ENCODE measurements at places on chromosomes 11 and 22.

- DNase-seq = no peak
Observed at GRCh38 chr22:42171417-42171816, 40.8 kb upstream of the CYP2D6 start.

- DNase-seq = no peak
Observed at GRCh38 chr11:638631-639331, 1.7 kb downstream of the DRD4 start.

- DNase-seq = no peak
Observed at GRCh38 chr11:33211153-33211552, 46.0 kb upstream of the HIPK3 start.

GRCh38 chr22:29641042-29641699, 37.7 kb downstream of the NF2 start:
- no peak for DNase-seq

DNA sequence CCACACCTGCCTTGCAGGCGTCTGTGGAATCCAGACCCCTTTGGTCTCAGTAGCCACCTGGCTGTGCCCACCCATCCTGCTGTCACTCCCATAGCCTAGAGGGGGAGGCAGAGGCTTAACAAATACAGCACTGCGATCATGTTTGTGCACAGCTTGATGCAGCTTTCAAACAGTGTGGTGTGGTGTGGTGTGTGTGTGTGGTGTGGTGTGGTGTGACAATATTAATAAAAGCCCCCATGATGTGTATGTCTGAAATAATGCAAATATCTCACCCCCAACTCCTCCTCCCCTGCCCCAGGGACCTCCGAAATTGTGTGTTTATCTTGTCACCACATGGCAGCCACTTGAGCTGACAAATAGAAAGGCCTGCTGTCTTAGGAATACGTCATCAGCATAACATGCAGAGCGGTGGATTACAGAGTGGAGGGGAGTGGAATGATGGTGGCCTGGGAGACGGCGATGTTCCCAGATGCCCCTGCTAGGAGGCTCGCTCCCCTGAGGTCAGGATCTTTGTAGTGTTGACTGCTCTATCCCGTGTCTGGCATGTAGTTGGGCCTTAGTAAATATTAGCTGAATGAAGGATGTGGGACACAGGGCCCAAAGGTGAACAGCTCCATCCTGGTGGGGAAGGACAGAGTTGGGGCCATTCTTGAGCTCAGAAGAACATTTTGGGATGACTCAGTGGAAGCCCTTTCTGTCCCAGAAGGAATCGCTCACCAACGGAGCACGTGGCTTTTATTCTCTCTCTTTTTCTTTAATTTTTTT, 2.8 kb downstream of the PDXP start:
- DNase-seq = peak; percentile 38

GRCh38 chr11:20160425-20161229, at the start of gene DBX1:
Gene DBX1, minus strand, starts transcription at chr11:20160475. Its CDS starts 151 bp downstream, at chr11:20160324.
- no peak for DNase-seq

GRCh38 chr22:19766511-19767426, 6.2 kb downstream of the TBX1 start:
- no peak for DNase-seq

DNA sequence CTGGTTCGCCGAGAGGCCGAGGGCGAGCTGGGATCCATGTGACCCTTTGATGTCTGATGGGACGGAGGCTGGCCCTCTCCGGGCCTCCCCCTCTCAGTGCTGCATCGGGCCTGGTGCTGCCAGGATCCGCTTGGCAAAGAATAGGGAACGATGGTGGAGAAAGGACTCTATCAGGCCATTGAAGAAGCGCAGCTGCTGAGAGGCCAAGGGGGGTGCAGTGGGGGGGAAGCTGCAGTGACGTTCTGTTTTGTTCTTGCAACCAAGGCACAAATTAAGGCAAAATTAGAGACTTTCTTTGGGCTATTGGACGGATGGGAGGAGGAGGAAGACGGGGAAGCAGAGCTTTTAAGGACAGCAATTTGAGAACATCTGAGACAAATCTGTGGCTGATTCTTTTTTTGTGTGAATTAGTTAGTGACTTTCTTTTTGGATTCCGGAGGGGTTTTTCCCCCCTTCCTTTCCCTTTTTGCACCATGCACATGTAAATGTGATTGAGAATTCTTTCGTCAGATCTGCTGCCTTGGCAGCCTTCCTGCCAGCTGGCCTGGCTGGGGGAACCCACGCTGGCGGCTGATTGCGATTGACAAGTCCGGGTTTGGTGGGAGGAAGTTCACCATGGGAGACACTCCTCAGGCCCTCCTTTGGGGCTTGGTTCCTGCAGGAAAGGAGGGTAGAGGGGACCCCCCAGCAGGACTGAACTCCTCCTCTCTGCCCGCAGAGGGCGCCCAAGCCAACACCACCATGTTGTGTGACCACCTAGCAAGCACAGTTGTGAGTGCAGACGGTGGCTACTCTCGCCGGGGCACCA, 214.6 kb downstream of the NTM start:
- DNase-seq = no peak

Data from DMS79 treated with DMSO at 0.1 percent for 48 hours (cell line).